ENCODE measurements at places on chromosomes 12 and 14.

DNA sequence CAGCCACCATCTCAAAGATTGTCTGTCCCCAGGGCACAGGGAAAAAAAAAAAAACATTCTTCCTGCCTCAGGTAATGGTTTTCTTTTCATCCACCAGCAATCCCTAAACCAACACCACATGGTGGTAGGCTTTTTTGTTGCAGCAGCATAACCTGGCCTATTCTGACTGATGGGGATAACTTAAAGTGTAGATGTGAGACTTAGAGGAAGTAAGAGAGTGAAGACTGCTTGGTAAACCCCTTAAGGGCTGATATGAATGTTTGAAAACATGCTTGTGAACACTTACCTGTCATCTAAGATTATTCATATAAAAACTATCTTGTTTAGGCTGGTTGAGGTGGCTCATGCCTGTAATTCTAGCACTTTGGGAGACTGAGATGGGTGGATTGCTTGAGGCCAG, 130.2 kb upstream of the RAP1B start:
- DNase-seq, result no peak

DNA sequence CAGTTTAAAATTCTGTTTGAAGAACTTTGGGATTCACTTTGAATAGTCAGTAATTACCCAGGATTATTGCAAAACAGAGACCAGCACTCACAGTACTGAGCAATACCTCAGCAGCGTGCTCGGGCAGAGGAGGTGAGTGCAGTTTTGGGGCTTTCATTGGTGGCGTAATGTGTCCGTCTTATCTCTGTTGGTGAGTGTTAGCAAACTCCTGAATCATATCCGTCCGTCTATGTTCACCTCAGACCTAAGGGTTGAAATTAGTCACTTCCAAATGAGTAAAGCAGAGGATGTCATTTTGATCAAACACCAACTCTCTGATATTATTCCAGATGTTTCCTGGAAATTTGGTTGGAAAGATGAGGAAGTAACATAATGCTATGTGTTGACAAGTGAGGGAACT, 82.8 kb downstream of the BORCS5 start:
- no peak for DNase-seq

- DNase-seq, result no peak
Measured at GRCh38 chr12:24688601-24689000, 260.3 kb downstream of the BCAT1 start.

DNA sequence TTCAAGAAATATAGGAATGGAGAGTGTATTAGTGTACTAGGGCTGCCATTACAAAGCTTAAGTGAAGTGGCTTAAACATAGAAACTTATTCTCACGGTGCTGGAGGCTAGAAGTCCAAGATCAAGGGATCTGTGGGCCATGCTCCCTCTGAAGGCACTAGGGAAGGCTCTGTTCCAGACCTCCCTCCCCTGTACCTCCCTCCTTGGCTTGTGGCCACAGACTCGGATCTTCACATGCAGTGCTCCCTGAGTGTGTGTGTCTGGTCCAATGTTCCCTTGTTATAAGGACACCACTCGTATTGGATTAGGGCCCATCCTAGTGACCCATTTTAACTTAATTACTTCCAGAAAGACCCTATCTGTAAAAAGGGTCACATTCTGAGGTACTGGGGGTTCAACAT, 225.6 kb downstream of the VRK1 start:
- DNase-seq, result no peak

Measured in NCI-H2029 treated with DMSO at 0.1 percent for 48 hours (cell line).